ENCODE measurements at places on chromosomes 13 and 19.

DNA sequence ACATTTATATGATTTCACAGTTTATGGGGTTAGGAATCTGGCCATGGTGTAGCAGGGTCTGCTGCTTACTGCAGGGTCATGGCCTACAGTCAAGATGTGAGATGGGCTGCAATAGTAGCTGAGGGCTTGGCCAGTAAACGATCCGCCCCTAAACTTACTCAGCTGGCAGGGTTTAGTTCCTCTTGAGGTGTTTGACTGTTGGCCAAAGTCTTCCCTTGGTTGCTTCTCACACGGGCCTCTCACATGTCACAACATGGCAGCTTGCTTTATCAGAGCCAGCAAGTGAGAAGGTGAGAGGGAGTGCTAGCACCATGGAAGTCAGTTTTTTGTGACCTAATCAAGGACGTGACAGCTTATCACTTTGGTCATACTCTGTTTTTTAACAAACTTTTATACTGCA, 77.1 kb downstream of the DNAJC3 start:
- no peak for DNase-seq

GRCh38 chr19:45056831-45057230, 18.0 kb downstream of the CLASRP start:
- DNase-seq, result no peak

GRCh38 chr13:100680131-100680530, 5.5 kb upstream of the TMTC4 start:
- DNase-seq, result no peak

- DNase-seq, result peak; percentile 71
These were observed 51.5 kb downstream of the INSR start for GRCh38 chr19:7242601-7243258.

- peak; percentile 21 for DNase-seq
These were observed 520.1 kb downstream of the SUCLA2 start for GRCh38 chr13:47480951-47481350.

DNA sequence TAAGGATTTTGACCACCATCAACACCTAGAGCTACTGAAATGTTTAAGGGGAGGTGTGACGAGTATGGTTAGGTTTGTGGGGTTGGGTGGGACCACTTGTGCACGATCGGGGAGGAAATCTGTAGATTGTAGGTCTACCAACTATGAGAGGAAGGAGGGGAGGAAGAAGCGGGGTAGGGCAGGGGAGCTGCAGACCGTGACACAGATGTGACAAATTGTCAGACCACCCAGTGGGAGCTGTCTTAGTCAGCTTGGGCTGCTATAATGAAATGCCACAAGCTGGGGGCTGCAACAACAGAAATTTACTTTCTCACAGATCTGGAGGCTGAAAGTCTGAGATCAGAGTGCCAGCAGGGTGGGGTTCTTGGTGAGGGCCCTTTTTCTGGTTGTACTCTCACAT, 62.2 kb upstream of the ARGLU1 start:
- no peak for DNase-seq

DNA sequence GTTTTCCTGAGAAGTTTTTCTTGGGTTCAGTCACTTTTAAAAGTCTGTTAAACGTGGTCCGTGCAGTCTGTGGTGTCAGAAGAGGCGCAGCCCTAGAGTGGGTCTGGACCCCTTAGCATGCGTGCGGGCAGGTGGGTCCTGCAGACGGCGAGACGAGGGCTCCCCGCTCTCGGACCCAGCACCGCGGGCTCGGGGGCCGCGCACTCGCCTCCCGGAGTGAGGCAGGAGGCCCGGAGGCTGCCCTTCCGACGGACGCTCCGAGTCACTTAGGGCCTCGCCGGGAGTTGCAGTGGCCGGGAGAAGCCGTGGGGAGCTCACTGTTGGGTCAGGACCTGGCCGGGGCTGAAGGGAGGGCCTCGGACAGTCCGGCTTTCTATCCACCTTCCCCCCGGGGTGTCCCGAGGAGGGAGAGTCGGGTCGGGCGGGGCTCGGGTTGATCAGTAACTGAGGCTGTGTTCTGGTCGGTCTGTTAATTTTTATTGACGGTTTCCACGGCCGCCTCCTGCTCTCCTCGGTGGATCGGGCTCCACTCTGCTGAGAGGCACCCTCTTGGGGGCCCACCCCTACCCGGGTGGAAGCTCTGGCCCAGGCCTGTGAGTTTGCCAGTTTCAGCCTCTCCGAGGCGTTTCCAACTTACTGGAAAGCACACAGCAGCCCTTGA, 1.3 kb downstream of the PTBP1 start:
- DNase-seq, result no peak

- no peak for DNase-seq
These were observed 148.4 kb downstream of the URI1 start for GRCh38 chr19:30090476-30090875.

- no peak for DNase-seq
These were observed 135.7 kb downstream of the DIAPH3 start for GRCh38 chr13:60028021-60028420.

All from fibroblast of skin of right quadriceps (primary cell).